ENCODE measurements at places on chromosomes 6 and 20.

GRCh38 chr20:20747298-20747697 is 34.9 kb upstream of the RALGAPA2 start:
- no peak for DNase-seq

GRCh38 chr6:43264599-43265145 is 21.4 kb downstream of the TTBK1 start:
- DNase-seq: no peak

DNA sequence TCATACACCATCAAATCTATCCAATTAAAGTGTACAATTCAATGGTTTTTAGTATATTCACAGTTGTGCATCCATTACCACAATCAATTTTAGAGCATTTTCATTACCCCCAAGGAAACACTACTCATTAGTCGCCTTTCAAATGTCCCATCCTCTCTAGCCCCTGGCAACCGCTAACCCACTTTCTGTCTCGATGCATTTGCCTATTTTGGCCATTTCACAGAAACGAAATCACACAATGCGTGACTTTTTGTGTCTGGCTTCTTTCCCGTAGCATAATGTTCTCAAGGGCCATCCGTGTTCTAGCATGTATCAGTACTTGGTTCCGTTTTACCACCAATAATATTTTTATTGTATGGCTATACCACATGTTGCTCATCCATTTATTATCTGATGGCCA is 51.7 kb downstream of the PPP1R3G start:
- no peak for DNase-seq

GRCh38 chr6:81999826-82000225 is 247.3 kb upstream of the TENT5A start:
- no peak for DNase-seq

DNA sequence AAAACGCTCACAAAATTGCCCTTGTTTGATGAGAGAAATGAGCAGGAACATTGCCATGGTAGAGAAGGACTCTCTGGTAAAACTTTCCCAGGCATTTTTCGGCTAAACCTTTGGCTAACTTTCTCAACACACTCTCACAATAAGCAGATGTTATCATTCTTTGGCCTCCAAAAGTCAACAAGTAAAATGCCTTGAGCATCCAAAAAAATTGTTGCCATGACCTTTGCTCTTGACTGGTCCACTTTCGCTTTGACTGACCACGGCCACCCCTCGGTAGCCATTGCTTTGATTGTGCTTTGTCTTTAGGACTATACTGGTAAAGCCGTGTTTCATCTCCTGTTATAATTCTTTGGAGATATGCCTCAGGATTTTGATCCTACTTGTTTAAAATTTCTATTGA is 41.1 kb upstream of the PREP start:
- no peak for DNase-seq

DNA sequence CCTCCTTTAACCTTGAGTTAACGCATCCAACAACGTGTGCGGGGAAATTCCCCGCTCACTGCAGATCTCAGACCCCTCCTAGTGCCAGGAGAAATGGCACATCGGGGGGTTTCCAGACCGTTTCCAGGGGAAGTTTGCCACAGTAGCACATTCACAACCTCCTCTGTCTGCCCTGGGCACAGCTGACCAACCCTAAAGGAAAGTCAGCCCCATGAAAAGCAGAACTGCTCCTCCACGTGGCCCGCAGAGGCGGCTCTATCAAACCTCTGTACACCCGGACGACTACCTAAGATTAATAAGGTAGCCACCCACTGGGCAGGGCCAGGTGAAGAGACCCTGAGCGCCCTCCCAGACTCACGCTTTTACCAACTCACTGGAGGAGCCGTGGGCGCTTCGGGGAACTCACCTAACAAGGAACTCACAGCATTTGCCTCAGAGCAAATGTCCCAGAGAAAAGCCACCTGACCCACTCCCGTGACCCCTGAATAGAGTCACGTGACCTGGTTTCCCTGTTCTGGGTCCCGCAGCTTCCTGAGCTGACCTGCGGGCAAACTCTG is 93.1 kb downstream of the PRND start:
- DNase-seq: no peak

DNA sequence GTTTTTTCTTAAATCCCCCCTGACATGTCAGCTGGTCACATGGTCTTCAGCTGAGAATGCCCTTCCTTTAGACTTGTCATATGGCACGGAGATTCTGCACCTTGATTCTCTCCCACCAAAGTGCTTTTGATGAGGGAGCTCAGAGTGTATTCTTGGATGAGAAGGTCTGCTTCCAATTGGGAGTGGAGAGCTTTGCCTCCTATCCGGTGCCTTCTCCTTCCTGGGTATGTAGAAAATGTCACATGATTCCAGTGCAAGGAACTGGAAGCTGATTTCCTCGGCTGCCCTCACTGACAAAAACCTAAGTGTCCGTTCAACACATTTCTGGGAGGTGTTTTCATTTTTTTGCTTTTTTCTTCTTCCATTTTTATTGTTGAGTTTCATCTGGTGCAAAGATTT is 197.2 kb downstream of the TFAP2C start:
- DNase-seq: no peak

DNA sequence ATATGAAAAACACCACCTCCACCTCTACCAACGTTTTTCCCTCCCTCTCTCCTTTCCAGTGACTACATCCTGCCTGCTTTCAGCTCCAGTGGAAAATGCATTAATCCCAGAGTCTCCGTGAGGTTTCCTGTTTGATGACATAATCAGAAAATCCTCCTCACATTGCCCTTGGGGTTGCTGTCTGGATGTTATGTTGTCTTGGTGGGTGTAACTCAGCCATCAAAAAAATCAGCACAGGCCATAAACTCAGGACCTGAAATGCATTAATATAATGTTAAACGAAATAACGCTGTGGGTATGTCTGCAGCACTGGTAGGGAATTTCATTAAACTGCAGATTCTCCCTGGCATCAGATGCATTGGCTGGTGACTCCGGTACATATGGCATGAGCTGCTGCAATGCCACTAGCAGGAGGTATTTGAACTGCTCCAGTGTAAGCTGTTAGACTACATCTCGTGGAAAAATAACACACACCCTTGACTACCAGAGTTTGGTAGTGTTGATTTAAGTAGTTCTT is 297.8 kb downstream of the PRL start:
- DNase-seq: peak; percentile 31

- DNase-seq: no peak
These were observed 105.4 kb upstream of the MCHR2 start for GRCh38 chr6:100099189-100100074.

DNA sequence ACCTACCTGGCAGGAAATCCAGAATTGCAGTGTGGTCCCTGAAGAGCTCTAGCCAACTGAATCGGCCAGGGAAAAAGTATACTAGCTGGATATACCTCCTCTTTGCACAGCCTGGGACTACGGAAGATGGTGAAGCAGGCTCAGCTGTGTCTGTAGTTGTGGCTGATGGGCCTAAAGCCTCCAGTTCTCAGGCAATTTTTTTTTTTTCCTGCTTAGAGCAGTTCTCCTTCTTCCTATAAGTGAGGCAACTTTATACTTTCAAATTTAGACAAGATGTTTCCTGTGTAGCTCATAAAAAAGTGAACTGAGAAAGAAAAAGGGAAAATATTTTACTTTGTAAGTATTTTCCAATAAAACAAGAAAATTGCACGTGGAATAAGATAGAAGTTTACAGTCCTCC is 172.9 kb downstream of the CARMIL1 start:
- DNase-seq: no peak

DNA sequence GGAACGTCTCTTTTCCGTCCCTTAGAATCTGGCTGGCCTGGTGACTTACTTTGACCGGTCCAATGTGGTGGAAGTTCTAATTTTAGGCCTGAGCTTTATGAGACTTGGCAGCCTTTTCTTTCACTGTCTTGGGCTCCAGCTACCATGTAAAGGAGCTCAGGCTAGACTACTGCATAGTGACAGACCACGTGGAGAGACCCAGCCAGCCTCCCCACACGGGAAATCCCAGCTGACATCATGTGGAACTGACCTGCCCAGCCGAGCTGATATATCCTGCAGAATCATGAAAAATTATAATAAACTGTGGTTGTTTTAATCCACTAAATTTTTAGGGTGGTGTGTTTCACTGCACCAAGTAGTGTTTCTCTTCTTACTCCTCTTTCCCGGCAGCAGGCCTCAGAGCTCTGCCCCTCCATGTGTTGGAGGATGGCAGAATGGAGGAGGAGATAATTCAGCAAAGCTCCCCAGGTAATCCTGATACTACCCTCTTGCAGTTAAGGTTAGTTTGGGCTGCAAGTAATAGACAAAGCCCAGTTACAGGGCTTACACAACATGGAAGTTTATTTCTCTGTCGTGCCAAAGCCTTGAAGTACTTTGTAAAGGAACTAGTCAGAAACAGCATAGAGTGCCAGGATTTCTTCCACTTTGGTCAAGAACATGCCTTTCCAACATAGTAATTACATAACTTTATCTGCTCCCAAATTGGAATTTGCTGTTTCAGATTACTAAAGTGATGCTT is 87.5 kb downstream of the SH3BGRL2 start:
- DNase-seq: peak; percentile 37

GRCh38 chr6:6545616-6546317 is 42.8 kb upstream of the LY86 start:
- DNase-seq: no peak

- no peak for DNase-seq
These were observed 78.7 kb downstream of the NCOA7 start for GRCh38 chr6:125869427-125869826.

- no peak for DNase-seq
These were observed 198.6 kb downstream of the CDKAL1 start for GRCh38 chr6:20732896-20733295.

GRCh38 chr6:8678466-8678865 is 243.1 kb upstream of the SLC35B3 start:
- DNase-seq: no peak

GRCh38 chr6:158605266-158605878 is 39.2 kb downstream of the DYNLT1 start:
- peak; percentile 27 for DNase-seq

- no peak for DNase-seq
These were observed 114.2 kb downstream of the SOX4 start for GRCh38 chr6:21707524-21708319.

DNA sequence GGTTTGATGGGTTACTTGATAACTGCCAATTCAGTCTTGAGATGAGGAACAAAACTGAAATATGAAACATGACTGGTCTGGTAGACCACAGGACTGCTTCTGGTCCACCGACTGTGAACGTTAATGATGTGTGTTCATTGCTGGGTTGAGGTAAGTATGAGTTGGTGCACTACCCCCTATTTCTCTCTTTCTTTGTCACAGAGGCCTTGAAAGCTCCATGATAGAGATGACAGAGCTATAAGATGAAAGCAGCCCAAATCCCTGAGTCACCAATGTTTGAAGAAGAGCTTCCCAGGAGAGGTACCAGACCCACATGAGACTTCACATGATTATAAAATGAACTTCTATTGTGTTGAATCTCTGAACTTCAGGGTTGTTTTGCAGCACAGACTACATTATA is 555.5 kb downstream of the PTPRT start:
- DNase-seq: no peak

GRCh38 chr20:43716757-43717615 is 9.8 kb downstream of the GTSF1L start:
- no peak for DNase-seq

DNA sequence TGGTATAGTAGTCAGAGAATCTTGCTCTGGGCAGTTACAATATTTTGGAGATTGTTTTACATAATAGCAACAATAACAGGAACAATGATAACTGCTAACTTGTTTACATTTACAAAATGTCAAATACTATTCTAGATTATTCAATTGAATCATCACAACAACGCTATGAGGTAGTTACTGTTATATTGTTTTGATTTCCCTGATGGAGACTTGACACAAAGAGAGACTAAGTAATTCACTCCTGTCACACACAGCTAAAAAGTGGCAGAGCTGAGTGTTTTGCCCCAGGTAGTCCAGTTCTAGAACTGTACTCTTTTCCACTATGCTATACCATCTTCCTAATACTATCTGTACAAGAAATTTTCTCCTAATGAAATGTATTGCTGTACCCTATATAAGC is 356.1 kb downstream of the LAMA2 start:
- no peak for DNase-seq

GRCh38 chr20:44010162-44010704 is 95.6 kb downstream of the TOX2 start:
- no peak for DNase-seq

GRCh38 chr6:155493026-155493693 is 37.5 kb upstream of the NOX3 start:
- DNase-seq: no peak

- no peak for DNase-seq
These were observed 8.4 kb upstream of the HLA-DOA start for GRCh38 chr6:33017694-33018353.

DNA sequence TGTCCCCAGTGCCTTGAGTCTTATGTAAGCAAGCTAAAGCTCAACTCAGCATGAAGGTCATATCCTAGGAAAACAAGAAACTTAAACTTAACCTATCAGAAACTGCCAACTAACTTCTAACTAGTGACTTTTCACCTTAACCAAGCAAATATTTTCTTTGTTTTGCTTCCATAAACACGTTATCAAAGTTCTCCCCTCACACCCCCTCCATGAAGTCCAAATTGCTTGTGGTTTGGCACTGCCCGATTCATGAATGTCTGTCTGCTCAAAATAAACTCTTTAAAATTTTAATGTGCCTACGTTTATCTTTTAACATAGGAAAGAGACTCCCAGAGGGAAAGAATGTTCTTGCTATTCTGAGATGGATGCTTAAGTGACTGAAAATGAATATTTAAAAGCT is 34.9 kb downstream of the GSTA2 start:
- no peak for DNase-seq

DNA sequence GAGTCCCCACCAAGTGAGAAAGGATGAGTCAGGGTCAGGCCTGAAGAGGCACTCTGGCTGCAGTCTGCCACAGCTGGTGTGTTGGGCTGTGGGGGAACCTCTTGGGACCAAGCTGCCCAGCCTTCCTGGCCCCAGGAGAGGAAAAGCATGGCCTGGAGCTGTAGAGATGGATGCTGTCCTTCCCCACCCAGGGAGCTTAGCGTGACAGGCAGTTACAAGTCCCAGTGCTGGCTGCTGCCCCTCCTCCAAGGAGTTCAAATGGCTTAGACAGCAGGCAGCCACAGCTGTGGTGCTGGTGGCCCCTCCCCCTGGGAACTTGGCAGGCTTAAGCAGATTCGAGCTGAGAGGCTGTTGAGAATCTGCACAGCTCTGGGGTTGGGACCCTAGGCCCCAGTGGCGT is 253.2 kb downstream of the PLCB1 start:
- no peak for DNase-seq

- no peak for DNase-seq
These were observed 56.8 kb downstream of the PREP start for GRCh38 chr6:105346052-105346451.
